ENCODE measurements at places on chromosomes 7 and 10.

DNA sequence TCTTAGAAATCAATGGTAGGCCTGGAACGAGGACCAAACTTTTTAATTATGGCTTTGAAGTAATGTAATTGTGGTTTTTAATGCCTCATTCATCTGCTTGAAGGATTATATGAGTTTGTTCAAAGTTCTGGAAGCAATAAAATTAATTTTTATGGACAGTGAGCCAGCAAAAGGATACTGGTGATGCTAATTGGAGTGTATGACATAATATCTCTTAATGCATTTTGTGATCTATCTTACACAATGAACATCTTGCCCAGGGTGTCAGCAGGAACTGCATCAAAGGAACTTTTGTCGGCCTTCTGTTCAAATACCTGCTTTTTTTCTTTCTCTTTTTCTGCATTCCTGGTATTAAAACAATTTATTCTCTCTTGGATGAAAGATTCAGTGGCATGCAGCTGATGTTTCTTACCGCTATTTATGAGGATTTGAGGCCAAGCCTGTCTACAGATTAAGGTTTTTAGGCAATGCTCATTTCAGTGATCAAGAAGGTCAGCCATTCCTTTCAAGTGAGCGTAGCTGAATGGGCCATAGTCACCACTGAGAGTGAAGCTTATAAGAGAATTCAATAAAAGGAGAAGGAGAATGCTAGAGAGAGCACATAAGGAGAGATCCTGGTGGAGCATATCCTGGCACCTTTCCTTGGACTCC lies 974.8 kb downstream of the SORCS3 start:
- DNase-seq = no peak

GRCh38 chr10:99682752-99683151 lies 23.4 kb downstream of the ENTPD7 start:
- no peak for DNase-seq

DNA sequence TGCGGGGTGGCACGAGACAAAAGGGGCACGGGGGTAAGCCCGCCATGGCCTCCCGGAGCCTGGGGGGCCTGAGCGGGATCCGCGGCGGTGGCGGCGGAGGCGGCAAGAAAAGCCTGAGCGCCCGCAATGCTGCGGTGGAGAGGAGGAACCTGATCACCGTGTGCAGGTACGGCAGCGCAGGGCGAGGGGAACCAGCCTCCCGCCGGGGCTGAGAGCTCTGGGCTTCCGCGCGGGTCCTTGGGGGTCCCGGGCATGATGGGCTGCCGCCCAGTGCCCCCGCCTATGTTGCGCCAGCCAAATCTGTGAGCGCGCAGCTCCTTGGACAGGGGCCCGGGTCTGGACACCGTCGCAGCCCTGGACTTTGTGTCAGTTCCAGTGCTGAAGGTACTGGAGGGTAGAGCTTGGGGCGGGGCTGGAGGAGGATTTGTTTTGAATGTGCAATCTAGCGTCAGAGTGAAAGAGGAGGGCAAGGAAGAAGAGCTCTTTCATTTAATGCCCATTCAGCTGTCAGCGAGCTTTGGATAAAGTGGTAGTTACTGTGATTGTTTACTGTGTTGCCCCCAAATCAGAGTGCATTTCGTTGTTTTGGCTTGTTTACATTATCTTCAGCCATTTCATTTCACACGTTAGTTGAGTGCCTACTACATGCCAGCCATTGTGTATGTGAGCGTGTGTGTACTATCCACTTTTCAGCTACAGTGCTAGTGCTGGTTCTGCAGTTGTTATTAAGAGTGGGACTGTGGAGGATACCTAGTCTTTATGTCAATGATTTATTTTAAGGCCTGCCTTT lies 777 bp downstream of the RUNDC3B start:
- peak; percentile 56 for DNase-seq

DNA sequence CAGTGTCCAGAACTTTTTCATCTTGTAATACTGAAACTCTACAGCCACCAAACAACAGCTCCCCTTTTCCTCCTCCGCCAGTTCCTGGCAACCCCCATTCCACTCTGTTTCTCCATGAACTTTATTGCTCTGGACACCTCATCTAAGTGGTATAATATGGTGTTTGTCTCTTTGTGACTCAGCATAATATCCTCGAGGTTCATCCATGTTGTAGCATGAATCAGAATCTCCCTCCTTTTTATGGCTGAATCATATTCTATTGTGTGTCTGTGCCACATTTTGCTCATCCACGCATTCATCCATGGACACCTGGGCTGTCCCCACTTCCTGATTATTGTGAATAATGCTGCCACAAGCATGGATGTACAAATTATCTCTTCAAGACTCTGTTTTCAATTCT lies 124.4 kb upstream of the FGFR2 start:
- no peak for DNase-seq

DNA sequence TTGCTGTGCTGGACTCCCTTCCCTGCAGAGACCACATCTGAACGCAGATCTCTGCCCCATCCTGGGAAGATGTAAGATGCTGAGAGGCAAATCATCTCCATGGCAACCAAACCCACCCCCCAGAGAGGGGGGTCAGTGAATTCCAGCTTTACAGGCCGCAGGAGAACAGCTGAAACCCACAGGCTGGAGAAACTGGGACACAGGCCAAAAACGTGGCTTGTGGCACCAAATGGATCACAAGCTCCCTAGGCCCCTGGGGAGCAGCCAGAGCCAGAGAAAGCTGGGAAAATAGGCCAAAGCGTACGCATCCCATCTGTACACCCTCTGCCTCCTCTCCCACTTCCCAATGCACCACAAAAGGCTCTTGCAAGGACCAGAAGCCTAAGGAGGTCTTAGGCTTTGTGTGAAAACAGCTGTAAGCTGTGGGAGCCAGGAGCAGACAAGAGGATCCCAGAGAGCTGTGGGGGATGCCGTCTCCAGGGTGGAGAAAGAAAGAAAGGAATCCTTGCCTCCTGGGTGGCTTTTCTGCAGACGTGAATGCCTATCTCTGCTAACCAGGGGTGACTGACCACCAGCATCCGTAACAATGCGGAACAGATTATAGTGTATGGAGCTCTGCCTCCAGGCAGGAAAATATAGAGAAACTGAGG lies 59.5 kb downstream of the TMEM130 start:
- no peak for DNase-seq

- DNase-seq = no peak
Measured at GRCh38 chr7:55066524-55066923, 47.7 kb downstream of the EGFR start.

DNA sequence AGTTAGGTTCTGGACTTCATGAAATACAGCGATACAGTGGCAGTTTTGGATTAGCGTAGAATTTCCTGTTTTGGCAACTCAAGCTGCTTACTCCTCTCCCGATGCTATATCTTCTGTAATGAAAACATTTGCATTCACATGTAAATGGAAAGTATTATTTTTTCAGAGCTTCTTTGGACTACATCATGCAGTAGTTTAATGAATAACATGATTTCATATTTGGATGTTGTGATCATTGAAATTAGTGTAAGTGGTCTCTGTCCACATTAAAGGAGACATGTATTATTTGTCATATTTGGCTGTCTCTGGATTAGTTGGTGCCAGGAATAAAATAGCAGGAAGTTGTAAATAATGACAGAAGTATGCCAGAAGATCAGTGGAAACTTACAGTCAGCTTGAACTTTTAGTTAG lies 331.6 kb downstream of the GFRA1 start:
- DNase-seq = no peak

GRCh38 chr10:1281405-1281782 lies 225.2 kb downstream of the WDR37 start:
- DNase-seq = no peak

GRCh38 chr7:55504093-55504859 lies 68.0 kb downstream of the VOPP1 start:
- no peak for DNase-seq

- no peak for DNase-seq
Measured at GRCh38 chr10:116398224-116398623, 29.4 kb upstream of the PNLIPRP3 start.

GRCh38 chr7:49432254-49432653 lies 341.2 kb upstream of the VWC2 start:
- DNase-seq = no peak

DNA sequence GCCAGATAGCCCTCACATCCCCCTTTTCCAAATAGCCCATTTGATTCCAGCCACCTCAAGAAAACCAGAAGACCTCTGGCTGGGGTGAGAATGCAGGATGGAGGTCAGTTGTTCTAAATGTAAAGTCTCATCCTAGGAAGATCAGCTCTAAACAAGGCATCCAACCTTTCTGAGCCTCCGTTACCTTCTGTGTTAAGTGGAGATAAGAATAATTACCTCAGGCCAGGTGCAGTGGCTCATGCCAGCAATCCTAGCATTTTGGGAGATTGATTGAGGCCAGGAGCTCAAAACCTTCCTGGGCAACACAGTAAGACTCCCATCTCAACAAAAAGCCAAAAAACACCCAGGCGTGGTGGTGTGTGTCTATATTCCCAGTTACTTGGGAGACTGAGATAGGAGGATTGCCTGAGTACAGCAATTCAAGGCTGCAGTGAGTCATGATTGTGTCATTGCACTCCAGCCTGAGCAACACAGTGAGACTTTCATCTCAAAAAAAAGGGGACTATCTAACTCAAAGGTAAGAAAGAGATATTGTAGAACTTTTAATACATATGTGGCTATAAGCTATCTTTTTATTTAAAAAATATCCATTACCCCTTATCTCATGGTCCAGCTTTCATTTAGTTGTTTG lies 43.5 kb downstream of the PRTFDC1 start:
- no peak for DNase-seq

- DNase-seq = no peak
Measured at GRCh38 chr10:33353853-33354252, 19.4 kb upstream of the NRP1 start.

DNA sequence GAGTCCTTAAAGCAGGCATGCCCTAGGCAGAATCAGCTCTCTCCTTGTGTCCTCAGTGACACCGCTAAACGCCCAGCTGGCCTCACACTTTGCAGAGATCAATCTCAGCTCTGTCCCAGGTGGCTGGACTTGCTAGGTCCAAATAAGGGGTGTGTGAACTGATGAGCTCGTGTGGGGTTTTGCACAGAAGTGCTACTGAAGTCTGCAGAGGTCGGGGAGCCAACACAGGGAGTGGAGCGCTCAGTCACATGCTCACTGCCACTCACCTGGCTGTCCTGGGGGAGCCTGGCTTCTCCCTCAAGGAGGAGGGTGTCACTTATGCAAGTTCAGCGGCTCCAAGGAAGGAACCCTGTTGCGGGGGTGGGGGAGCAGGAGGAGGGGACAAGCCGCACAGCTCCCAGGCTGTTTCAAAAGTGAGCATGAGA lies 2.0 kb downstream of the ELN start:
- DNase-seq = peak; percentile 76

- no peak for DNase-seq
Measured at GRCh38 chr7:79403451-79403850, 50.0 kb downstream of the MAGI2 start.

DNA sequence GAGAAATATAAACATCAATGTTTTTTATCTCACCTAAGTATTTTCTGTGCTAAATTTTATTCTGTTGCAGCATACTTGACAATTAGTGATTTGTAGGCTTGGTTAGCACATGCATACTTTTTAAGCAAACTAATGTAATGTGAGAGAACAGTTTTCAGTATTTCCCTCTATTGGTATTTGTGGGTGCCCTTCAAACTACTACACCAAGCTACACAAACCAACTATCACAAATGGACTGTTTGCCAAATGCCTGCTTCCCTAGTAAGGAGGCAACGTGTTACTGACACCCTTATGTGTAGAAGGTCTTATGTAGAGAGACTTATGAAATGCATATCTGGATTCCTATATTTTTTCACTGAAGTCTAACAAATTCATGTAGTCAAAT lies 98.4 kb upstream of the FZD1 start:
- DNase-seq = no peak

DNA sequence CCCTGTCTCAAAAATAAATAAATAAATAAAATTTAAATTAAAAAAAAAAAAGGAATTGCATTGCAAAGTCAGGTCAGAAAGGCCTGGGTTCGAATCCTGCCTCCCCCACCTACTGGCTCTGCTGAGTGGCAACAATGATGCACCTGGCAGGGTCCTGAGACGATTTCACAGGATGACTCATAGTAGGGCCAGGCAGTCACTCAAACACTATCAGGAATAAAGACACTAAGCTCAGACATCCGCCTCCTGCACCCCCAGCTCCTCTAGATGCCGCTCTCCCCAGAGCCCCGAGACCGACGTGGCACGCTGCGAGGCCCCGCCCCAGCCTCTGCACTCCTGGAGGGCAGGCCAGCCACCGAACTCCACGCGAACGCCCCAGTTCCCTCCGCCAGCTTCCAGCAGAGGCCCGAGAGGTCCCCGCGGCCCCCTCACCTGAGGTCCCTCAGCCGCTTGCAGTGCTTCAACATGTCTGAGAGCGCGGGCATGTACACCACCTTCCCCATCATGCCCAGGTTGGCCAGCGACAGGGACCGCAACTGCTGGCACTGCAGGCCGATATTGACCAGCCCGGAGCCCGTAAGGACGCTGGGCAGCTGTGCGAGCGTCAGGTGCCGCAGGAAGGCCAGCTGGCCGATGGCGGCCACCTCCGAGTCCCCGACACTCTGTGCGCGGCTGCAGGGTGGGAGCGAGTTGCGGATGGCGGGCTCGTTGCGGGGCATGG lies 76.6 kb upstream of the TNRC18 start:
- no peak for DNase-seq

GRCh38 chr7:36278620-36279172 lies 111.0 kb upstream of the ANLN start:
- no peak for DNase-seq

- DNase-seq = no peak
Measured at GRCh38 chr7:22251281-22251680, 105.7 kb downstream of the RAPGEF5 start.

GRCh38 chr10:131934769-131935168 lies 34.0 kb downstream of the PPP2R2D start:
- DNase-seq = no peak

GRCh38 chr7:22124941-22125340 lies 179.2 kb upstream of the CDCA7L start:
- no peak for DNase-seq

DNA sequence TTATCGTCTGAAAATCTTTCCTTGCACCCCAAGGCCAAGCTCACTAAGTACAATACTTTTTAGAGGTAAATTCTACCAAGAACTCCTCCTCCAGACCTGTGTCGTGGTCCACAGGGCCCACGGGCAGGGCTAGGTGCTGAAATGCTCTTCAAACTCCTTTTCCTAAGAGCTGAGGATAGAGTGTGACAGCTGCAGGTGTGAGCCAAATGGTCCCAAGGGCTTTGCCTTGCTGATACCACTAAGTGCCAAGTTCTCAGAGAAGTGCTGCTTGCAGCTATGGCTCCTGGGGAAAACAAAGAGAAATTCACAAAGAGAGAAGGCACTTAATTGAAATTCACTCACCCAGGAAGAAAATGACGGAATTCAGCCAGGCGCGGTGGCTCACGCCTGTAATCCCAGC lies 868.9 kb upstream of the AUTS2 start:
- no peak for DNase-seq

GRCh38 chr7:152909683-152910544 lies 150.4 kb downstream of the ACTR3B start:
- DNase-seq = no peak

GRCh38 chr10:6973899-6974298 lies 393.8 kb upstream of the PRKCQ start:
- no peak for DNase-seq

DNA sequence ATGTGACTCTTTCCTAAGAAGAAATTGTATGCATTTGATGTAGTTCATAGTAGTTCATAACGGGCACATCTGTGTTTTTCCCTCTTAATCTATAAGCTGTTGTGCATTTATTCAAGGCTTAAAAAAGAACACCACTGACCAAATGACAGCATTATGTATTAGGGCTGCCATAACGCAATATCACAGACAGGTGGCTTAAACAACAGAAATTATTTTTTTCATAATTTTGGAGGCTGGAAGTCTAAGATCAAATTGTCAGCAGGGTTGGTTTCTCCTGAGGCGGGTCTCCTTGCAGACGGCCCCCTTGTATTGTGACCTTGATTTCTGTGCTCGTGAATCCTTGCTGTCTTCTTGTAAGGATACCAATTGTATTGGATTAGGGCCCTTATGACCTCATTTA lies 627 bp upstream of the SSMEM1 start:
- no peak for DNase-seq
